ENCODE measurements at places on chromosomes 3 and 15.

DNA sequence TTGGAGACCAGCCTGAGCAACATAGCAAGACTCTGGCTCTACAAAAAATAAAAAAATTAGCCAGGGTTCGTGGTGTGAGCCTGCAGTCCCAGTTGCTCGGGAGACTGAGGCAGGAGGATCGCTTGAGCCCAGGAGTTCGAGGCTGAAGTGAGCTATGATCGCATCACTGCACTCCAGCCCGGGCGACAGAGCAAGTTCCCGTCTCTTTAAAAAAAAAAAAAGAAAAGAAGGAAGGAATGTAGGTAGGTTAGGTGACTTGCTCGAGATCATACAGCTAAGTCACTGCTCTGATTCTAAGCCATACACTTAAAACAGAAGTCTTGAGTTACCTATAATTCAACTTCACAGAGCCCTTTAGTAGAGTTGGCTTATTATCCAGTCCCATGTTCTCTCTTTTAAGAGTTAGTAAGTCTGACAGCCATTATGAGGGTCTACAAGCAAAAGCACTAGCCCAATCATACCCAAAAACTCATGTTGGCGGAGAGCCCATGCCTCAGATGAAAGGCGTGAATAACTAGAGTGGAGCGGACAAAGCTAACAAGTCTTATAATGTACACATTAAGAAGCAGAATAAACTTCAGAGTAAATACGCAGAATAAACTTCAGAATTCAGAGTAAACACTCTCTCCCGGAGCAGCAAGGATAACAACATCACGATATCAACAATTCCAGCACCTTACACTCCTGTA is 768 bp downstream of the AAGAB start:
- DNase-seq: no peak

DNA sequence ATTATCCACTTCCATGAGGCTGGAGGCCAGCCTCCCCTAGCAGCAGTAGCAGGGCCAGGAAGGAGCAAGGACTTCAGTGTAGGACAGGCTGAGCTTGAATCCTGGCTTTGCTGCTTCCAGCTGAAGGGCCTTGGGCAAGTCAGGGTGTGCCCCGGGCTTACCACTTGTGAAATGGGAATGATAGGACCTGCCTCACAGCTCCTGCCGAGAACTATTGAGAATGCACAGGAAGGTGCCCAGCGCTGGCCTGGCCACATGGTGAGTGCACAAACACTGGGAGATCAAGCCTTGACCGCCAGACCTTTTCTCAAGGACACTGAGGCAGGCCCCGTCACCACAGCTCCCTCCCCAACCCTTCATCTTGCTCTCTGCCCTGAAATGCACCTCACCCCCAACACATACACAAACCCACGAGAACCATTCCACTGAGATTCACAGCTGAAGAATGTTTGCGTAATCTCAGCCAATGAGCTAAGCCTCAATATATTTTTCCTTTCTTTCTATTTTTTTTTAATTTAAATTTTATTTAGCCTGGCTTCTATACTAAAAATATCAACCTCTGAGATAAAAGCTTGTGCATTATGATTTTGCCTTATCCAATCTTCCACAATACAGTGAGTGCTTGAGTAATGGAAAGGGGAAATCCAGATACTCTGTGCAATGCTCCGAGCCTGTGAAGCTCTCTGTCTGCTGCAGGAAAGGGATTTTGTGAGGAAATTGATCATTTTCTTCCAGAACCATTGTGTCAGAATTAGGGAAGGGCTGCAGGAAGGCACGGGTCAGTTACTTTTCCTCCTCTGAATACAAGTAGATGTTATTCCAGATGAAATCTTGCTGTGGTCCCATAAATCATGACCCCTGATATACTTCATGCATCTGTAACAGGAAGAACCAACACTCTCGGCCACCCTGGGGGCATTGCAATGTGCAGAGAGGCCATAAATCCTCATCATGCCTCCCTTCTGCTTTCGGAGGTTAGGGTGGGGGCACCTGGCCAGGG is 193.9 kb downstream of the TLE3 start:
- no peak for DNase-seq

DNA sequence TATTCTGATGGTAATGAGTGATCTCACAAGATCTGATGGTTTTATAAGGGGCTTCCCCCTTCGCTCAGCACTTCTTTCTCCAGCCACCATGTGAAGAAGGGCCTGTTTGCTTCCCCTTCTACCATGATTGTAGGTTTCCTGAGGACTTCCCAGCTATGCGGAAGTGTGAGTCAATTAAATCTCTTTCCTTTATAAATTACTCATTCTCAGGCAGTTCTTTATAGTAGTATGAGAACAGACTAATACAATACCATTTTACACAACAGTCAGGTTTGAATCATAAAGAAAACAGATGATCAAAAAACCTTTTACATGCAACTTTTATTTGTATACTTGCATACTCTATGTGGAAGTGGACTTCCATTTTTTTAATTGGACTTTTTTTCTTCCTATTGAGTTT is 46.7 kb upstream of the CBLB start:
- DNase-seq: no peak

DNA sequence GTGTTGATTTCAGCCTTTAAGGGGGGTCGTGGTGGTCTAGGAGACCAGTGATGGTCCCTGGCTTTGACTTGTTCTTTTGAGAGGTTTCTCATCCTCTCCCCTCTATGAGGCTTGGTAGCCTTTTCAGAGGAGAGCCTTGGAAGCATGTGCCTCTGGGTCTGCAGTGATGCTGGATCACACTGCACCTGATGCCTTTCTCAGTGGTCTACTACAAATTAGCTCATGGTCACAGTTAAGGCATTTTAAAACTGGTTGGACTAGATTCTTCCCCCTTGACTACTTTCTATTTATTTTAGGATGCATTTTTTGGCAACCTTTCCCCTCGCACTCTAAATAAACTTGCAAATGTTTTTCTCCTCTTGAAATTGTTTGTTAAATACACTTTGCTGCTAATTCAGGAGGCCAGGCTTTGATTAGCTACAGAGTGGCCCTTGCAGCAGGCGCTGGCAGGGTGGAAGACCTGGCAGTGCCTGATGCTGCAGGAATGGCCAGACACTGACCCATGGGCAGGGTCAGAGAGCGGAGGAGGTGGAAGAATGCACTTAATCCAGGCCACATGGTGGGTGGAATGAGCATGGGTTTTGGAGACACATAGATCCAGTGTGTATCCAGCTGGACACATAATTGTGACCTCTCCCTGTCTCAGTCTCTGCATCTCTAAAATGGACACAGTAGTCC is 318.8 kb upstream of the CTDSPL start:
- no peak for DNase-seq

Data from NCI-H82 (cell line).